ENCODE measurements at places on chromosomes 3 and 15.
A peak's percentile ranks its signal among the peaks of the same experiment; 100 is the strongest.

GRCh38 chr3:173397161-173398110 is at the start of gene NLGN1:
Gene NLGN1, plus strand, starts transcription at chr3:173397744.
- DNase-seq = peak; percentile 77

- no peak for DNase-seq
Observed at GRCh38 chr3:194809382-194809781, 123.7 kb downstream of the FAM43A start.

GRCh38 chr3:13951184-13951583 is 71.3 kb upstream of the WNT7A start:
- no peak for DNase-seq

DNA sequence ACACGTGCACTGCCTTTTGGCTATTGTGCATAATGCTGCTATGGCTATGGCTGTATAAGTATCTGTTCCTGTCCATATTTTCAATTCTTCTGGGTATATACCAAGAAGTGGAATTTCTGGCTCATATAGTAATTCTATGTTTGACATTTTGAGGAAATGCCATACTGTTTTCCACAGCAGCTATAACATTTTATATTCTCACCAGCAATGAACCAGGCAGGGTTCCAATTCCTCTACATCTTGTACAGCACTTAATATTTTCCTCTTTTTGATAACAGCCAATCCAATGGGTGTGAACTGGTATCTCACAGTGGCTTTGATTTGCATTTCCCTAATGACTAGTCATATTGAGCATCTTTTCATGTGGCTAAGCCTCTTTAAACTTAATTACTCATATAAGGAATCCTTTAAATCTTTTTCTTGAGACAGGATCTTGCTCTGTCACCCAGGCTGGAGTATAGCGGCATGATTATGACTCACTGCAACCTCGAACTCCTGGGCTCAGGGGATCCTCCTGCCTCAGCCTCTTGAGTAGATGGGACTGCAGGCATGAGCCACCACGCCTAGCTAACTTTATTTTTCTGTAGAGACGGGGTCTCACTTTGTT is 38.1 kb upstream of the IGDCC4 start:
- DNase-seq = no peak

DNA sequence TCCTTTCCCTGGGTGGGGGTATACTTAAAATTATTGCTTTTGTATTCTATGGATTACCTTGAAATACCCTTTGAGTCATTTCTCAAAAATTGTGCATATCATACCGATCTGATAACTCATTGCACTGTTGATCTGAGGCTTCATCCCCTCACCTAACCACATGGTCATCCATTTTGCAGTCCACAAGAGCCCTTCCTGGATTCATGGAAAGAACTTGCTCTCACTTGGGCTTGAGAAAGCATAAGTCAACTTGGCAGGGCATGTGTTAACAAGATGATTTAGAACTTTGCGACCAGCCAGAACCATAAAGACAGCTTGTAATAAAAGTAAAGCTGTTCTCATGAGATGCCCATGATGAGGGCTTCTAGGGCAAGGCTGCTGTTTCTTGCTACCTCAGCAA is 22.2 kb downstream of the MME start:
- no peak for DNase-seq

- DNase-seq = no peak
Observed at GRCh38 chr3:46017720-46018119, 9.6 kb downstream of the XCR1 start.

GRCh38 chr15:74724570-74725224 is 631 bp downstream of the CYP1A1 start:
- DNase-seq = no peak
